ENCODE measurements at places on chromosomes 1 and 21.

GRCh38 chr1:200483491-200484143 lies 73.8 kb upstream of the ZNF281 start:
- DNase-seq = no peak

DNA sequence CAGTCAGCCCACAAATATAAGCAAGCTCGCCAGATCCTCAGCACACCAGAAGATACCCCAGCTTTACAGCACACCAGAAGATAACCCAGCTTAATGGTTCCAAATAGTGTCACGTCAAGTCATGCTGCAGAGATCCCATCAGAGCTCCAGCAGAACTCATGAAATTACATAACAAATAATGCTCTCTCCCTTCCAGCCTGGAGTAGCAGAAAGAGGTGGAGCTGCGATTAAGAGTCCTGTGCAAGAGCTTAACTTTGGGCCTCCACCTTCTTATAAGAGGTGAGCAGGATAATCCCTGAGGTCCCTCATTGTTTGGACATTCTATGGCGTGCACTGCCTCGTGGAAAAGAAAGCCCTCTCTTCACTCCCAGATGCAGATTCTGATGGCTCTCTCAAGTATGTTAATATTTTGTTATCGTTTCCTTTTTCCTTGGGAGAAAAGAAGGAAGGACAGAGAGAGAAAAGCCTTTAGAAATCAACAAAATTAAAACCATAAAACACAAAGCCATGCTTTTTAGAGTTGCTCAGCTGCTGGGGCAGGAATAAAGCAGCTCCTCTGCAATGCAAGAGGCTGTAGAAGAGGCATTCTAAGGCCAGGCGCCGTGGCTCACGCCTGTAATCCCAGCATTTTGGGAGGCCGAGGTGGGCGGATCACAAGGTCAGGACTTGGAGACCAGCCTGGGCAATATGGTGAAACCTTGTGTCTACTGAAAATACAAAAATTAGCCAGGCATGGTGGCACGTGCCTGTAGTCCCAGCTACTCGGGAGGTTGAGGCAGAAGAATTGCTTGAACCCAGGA lies 59.1 kb downstream of the GLUL start:
- no peak for DNase-seq

- DNase-seq = no peak
Measured at GRCh38 chr1:34865573-34865972, 6.0 kb upstream of the SMIM12 start.

- no peak for DNase-seq
Measured at GRCh38 chr21:21003701-21004100, 5.5 kb downstream of the NCAM2 start.

- DNase-seq = no peak
Measured at GRCh38 chr1:28441674-28442073, 64.2 kb upstream of the RCC1 start.

DNA sequence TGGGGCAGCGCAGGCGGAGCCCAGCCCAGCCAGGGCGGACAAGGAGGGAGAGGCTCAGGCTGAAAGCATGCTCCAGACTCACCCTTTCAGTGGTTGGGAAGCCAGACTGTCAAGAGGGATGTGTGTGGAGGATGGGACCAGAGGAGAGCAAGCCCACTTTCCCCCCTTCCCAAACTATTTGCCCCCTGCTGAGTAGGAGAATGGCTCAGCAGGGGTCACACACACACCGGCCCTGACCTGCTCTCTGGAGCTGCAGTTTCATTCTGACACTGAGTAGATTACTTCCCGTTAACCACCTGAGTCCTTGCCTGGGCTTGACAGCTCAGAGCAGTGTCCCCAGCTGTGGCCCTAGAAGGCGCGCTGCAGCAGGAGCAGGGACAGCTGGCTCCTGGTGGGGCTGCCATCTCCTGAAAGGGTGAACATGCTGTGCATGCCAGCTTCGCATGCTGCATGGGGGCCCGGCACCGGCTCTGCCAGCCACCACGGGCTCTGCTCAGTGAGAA lies 51.6 kb upstream of the CNTN2 start:
- DNase-seq = no peak

DNA sequence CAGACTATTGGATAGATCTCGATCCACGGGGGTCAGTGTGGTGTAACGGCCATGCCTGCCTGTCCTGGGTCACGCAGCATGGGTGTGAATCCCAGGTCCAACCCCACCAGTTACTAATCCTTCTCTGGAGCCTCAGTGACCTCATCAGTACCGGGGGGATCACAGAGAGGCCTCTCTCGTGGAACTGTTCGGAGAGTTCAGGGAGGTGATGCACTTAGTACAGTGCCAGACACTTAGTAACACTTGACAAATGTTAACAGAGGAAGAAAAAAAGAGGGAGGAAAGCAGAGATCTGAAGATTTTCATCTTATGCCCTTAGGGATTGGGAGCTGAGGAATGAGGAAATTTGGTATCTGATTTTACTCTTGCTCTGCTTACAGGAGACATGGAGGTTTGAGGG lies 2.9 kb downstream of the ABCA4 start:
- DNase-seq = no peak

DNA sequence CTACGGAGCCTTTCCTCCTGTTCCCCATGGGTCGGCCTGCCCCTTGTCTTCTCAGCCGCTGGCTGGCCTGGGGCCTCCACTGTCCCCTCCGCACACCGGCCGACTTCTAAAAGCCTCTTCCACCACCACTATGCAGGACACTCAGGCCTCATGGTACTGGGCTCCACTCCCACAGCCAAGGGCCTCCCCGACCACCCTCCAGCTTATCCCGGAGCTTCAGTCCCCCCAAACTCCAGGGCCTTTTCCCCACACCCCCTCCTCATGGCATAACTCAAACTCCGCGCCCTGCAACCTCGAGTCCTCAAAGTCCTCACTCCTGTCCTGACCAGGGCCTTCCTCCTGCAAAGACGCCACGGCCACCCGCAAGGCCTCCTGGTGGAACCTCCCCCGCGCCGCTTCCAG lies 2.0 kb downstream of the LRRC41 start:
- no peak for DNase-seq
